ENCODE measurements at places on chromosomes 4 and X.

DNA sequence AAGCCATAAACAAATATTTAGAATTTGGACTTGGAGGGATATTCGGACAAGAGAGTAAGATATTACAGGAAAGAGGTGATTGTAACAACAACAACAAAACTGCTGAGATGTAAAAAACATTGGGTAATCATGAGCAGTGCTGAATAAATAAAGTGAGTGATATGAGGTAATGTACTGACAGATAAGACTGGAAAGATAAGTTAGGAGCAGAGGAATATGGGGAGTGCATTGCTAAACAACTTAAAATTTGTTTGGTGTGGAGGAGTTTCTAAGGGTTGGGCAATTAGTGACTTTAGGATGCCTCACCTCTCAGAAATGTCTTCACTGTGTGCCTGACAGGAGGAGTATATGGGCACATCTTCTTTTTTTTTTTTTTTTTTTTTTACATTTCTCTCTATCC lies 637.8 kb upstream of the GRIA3 start:
- no peak for DNase-seq

DNA sequence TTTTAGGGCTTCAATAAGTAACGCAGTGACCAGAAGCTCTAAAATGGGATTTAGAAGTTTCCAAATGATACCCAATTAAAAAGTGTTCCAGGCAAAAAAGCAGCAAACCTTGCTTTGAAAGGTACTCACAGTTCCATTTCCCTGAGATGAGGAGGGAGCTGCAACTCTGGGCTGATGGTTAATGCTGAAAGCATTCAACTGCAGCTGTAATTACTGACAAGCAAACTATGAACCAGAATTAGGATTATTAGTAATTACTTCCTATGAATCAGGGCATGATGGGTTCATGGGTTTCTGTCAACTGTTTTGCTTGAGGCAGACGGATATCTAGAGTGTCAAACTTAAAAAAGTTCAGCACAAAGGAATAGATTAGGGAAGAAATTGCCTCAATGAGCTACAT lies 357.4 kb downstream of the STIM2 start:
- DNase-seq, result no peak

DNA sequence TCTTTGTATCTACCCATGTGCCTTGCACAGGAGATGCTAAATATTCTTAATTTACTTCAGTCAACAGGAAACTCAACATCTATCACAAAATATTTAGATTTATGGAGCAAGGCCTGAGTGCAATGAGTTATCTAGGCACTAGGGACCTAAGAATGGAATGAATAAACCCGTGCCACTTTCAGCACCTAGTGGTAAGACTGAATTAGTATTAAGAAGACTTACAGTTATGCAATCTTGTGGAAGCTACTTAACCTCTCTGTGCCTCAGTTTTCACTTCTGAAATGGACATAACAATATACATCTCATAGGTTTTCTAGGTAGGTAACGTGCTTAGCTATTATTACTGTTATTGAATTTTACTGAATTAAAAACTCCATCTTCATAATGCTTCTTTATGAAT lies 144.6 kb upstream of the MAP3K15 start:
- DNase-seq, result no peak

GRCh38 chrX:63282828-63283227 lies 68.3 kb downstream of the SPIN4 start:
- no peak for DNase-seq

GRCh38 chrX:1946974-1947373 lies 332.1 kb downstream of the ASMT start:
- DNase-seq, result no peak

GRCh38 chr4:114193624-114194399 lies 214.4 kb upstream of the ARSJ start:
- DNase-seq, result no peak

DNA sequence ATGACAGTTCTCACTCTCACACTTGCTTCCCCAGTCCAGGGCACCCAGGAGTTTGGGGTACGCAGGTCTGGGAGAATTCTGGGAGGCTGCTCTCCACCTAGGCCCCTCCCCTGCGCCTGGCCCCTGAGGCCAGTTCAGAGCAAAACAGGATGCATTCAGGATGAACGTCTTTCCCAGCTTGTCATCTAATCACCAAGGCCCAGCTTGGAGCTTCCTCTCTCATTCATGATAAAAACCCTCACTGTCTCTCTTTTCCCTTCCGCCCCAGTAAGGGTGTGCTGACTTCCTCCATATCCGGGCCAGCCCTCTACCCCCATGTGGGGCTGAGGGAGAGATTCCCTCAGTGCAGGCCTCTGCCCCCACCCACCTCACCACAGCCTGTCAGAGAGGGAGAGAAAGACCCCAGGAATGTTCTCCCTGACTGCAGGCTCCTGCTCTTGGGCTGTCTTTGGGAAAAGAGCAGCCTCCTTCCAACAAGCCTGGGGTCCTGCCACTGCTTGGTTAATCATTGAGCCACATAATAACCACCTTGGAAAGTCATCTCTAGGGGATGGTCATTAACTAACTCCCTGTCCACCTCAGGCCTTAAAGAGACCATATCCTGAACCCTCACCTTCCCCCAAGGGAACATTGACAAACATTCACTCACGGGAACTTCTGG lies 50.1 kb downstream of the STARD8 start:
- DNase-seq, result no peak

GRCh38 chrX:133468051-133468450 lies 52.8 kb upstream of the GPC4 start:
- no peak for DNase-seq

DNA sequence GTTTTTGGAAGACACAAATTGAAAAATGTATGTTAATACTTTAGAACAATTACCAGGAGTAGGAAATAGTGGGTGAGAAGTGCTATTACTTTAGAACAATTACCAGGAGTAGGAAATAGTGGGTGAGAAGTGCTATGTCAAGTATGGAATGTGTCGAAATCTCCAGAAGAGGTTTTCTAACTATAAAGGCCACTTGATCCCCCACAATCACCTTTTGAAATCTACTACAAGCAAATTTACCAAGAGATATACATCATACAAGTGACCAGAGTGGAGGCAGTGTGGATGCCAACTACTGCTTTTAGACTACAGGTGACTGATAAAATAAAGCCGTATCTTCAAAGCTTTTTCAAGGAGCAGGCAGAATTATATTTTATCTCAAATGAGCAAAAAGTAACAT lies 43.1 kb downstream of the MAB21L2 start:
- no peak for DNase-seq

GRCh38 chr4:186543206-186543605 lies 12.2 kb downstream of the MTNR1A start:
- no peak for DNase-seq

GRCh38 chrX:48785186-48785539 lies 1.2 kb upstream of the GATA1 start:
- no peak for DNase-seq

GRCh38 chr4:16728111-16728510 lies 170.3 kb downstream of the LDB2 start:
- no peak for DNase-seq

DNA sequence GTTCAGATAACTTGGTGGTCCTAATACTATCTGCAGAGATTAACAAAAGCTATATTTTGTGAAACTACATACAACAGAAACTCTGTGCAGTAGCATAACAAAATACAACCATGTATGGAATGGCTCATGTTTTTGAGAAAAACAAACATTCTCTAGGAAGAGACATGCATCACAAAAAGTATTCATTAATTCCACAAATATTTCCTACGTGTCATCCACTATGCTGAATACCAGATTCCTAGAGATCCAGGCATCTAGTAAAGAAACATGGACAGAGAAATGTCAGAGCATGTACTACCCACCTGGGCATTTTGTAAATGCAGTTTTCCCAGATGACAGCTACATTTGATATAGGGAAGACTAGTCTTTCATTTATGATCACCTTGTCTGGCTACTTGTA lies 248.1 kb downstream of the OPHN1 start:
- DNase-seq, result no peak

DNA sequence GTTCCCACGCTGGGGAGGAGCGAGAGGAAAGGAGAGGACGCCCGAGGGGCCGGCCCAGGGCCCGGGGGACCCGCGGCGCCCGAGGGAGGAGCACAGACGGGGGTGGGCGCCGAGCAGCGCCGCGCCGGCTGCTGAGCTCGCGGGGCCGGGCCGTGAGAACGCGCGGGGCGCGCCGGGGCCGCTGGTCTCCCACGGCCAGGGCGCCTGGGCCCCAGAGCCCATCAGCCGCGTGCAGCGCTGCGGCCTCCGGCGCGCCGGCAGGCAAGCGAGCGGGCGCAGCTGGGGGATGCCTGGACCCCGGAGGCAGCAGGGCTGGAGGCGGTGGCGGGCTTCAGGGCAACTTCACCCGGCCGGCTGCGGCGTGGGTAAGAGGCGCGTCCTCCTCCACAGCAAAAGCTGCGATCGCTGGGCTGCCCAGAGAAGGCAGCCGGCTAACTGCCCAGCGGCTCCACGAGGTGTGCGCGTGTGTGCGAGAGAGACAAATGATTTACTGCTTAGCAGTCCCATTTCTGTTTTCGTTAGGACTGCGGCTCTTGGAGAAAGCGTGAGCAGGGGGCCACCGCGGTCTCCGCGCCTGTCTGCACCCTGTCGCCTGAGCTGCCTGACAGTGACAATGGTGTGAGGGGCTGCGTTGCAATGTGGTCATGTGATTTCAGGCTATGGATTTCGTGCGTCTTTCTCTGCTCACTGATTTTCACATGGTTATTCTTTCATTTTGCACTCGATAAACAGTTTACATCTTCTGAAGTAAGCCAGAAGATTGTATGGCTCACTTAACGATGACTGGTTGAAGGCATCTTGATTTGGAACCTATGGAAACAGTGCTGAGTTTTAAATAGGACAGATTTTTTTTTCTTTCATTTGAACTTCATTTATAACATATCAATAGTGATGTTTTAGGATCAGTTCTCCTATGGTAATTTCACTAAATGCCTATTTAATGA lies 1.2 kb downstream of the GUCY1A1 start:
- DNase-seq, result peak; percentile 86

GRCh38 chr4:158018831-158019230 lies 154.0 kb downstream of the GASK1B start:
- no peak for DNase-seq

DNA sequence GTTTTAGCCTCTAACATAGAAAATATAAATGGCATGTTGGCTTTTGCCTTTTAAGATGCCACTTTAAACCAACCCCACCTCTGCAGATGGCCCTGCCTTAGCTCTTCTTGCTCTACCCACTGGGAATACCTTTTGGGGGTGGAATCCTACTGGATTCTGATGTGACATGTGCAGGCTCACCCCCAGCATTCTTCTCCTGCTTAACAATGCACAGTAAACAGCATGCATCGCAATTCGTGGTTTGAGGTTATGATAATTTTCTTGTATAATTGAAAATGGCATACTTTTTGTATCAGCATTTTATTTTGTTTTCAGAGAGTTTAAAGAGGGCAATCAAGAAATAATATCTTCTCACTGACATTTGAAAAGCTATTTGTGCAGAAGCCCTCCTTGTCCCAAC lies 167.9 kb downstream of the AREG start:
- no peak for DNase-seq

GRCh38 chr4:40656201-40656863 lies 26.7 kb upstream of the RBM47 start:
- DNase-seq, result no peak

GRCh38 chrX:47358387-47359065 lies 11.9 kb upstream of the ZNF157 start:
- DNase-seq, result no peak

GRCh38 chr4:78040431-78040830 lies 16.7 kb upstream of the FRAS1 start:
- no peak for DNase-seq

- DNase-seq, result no peak
These were observed 120.7 kb downstream of the PSAPL1 start for GRCh38 chr4:7313991-7314390.

DNA sequence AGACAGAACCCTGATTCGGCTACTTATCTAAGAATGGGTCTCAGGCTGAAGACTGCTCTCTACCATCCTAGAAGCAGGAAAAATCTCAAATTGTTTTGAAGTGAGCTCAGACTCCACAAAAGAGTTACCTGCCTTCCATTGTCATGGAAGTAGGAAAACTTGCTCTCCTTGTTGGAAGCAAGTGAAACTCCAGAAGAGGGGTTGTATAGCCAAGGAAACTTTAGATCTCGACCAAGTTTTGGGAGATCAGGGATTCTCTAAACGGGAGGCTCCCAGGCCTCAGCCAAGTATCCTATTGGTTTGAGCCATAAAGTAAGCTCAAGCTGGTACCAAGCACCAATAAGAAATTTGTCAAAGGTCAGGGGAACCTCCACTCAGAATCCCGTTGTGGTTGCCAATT lies 9.2 kb upstream of the FHDC1 start:
- DNase-seq, result no peak

- DNase-seq, result no peak
These were observed 152.2 kb downstream of the GRID2 start for GRCh38 chr4:92455951-92456350.

- peak; percentile 10 for DNase-seq
These were observed 345.3 kb upstream of the LCORL start for GRCh38 chr4:18366892-18367291.

- no peak for DNase-seq
These were observed 1025.0 kb upstream of the PCDH10 start for GRCh38 chr4:132123870-132124623.

DNA sequence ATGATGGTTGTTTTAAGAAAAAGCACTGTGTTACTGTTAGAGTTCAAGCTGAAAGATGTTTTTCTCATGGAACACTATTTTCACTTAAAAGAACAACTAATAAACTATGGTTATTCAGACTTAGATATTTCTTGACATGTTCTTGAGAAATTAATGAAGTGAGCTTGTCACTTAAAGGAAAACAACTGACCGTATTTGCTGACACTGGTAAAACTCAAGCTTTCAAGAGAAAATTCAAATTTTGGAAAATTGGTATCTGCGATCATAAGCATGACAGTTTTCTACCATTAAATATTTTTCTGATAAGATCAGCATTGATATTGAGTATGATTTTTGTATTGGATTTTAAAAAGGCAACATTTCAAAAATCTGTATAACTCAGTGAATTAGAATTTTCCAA lies 549.5 kb upstream of the ACTRT1 start:
- no peak for DNase-seq

GRCh38 chr4:84342161-84342560 lies 156.9 kb downstream of the NKX6-1 start:
- DNase-seq, result no peak

DNA sequence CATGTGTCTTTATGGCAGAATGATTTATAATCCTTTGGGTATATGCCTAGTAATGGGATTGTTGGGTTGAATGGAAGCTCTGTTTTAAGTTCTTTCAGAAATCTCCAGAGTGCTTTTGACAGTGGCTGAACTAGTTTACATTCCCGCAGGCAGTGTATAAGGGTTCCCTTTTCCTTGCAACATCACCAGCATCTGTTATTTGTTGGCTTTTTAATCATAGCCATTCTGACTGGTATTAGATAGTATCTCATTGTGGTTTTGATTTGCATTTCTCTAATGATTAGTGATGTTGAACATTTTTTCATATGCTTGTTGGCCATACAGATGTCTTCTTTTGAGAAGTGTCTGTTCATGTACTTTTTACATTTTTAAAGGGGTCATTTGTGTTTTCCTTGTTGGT lies 129.8 kb downstream of the TBCK start:
- no peak for DNase-seq

- DNase-seq, result no peak
These were observed 12.0 kb upstream of the MAP7D2 start for GRCh38 chrX:20128670-20129069.

Measured in right kidney (tissue), 9 donors.